Kidney (tissue), 22 donors: ENCODE measurements at places on chromosomes 1 and 21. TPM values are rescaled to one million over a fixed set of nuclear protein-coding genes. Genes with fewer than 3 reads are reported as not detected.

TCHH gene
- not detected for polyA plus RNA-seq

RAB3B gene
- 0.60 TPM for polyA plus RNA-seq

VHLL gene
- not detected for polyA plus RNA-seq

OLFML2B gene
- polyA plus RNA-seq = 2.9 TPM

AKR1A1 gene
- 431 TPM for polyA plus RNA-seq

COL16A1 gene
- polyA plus RNA-seq = 9.2 TPM

MAP10 gene
- 1.1 TPM for polyA plus RNA-seq

GRHL3 gene
- 0.32 TPM for polyA plus RNA-seq

SEC16B gene
- polyA plus RNA-seq = 3.5 TPM

KCNE1 gene
- 4.4 TPM for polyA plus RNA-seq

CELA3B gene
- polyA plus RNA-seq = not detected

ARHGEF16 gene
- polyA plus RNA-seq = 15.5 TPM

CLCA2 gene
- not detected for polyA plus RNA-seq

CHTOP gene
- polyA plus RNA-seq = 71.1 TPM

USH2A gene
- polyA plus RNA-seq = not detected

WDR4 gene
- polyA plus RNA-seq = 4.8 TPM

UQCRH gene
- polyA plus RNA-seq = 850 TPM

ZNF593OS gene
- polyA plus RNA-seq = not detected

FALEC gene
- not detected for polyA plus RNA-seq

SLC35F3 gene
- 0.41 TPM for polyA plus RNA-seq

NPR1 gene
- 57.8 TPM for polyA plus RNA-seq

SPATA46 gene
- not detected for polyA plus RNA-seq

DMBX1 gene
- not detected for polyA plus RNA-seq

OR2L5 gene
- not detected for polyA plus RNA-seq

FRRS1 gene
- polyA plus RNA-seq = 1.0 TPM

MAN1C1 gene
- 65.5 TPM for polyA plus RNA-seq

FOXO6 gene
- 0.47 TPM for polyA plus RNA-seq

PRCC gene
- polyA plus RNA-seq = 50.5 TPM

MTARC1 gene
- polyA plus RNA-seq = 6.8 TPM

MR1 gene
- 15.2 TPM for polyA plus RNA-seq

RCAN3 gene
- polyA plus RNA-seq = 3.5 TPM

ZBED6 gene
- polyA plus RNA-seq = 0.15 TPM

ZNF683 gene
- not detected for polyA plus RNA-seq

KRTAP13-2 gene
- polyA plus RNA-seq = not detected

AXDND1 gene
- polyA plus RNA-seq = not detected

TSPEAR gene
- 0.09 TPM for polyA plus RNA-seq

PLA2G2A gene
- 0.52 TPM for polyA plus RNA-seq

EXTL1 gene
- 0.45 TPM for polyA plus RNA-seq

CNIH3 gene
- 7.6 TPM for polyA plus RNA-seq

KIAA1614 gene
- polyA plus RNA-seq = 5.4 TPM

NCAM2 gene
- polyA plus RNA-seq = 0.13 TPM
